Omental fat pad (tissue), 4 donors: ENCODE measurements at places on chromosomes 12 and 14. TPM values are rescaled to one million over a fixed set of nuclear protein-coding genes. Genes with fewer than 3 reads are reported as not detected.

DNA sequence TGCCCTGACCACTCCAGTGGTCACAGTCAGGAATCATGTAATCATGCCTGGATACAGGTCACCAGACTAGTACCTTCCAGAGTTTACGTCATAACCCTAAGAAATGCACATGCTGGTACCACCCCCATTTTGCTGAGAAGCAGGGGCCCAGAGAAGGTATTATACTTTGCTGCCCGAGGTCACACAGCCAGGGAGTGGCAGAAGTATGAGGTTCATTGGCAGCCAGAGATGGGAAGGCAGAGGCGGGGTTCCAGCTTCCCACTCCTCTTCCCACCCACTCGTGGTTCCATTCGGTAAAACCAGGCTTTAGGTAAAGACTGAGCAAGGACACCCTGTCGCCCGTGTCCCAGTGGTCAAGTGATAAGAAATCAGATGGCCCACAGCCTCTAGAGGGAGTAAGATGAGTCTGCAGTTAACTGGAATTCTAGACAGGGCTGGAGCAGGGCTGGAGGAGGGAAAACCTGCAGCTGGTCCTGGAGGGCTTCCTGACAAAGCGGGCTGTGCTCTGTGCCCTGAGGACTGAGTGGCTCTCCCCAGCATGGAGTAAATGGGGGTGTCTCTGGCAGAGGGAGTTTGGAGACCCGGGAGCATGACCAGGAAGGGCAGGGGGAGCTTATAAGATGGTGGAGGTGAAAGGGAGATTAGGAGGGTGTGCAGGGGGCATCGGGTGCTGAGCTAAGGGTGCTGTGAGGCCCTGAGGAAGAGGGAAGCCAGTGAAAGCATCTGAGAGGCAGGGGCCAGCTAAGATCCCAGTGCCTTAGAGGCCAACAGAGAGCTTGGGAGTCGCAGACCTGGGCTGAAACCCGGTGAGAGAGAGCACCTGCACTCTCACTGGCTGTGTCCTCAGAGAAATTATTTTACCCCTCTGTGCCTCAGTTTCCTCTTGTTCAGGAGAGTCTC lies 5.7 kb downstream of the FAM222A start:
- DNase-seq: no peak

DNA sequence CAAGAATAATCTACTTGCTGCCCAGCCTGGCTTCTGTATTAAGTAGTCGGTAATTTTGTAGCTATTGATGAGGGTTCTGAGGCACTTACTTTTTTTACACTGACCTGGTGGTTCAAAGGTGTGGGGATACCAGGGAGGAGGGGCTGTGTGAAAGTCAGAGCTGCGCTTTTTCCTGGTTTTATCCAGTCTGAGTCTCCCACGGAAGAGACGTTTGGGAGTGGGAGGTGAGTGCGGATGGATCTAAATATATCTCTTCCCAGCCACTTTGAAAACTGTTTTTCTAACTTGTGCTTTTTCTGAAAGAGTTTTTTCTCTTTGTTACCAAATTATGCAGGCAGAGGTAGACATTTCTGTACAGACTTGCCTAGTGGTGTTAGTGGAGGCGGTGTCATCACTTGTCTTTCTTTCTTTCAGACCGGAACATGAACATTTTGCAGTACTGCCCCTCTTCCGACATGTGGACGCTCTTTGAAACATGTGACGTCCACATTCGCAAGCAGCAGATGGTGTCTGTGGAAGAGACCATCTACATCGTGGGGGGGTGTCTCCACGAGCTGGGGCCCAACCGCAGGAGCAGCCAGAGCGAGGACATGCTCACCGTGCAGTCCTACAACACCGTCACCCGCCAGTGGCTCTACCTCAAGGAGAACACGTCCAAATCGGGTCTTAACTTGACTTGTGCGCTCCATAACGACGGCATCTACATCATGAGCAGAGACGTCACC lies 17.4 kb upstream of the MANSC4 start:
- DNase-seq: no peak

DNA sequence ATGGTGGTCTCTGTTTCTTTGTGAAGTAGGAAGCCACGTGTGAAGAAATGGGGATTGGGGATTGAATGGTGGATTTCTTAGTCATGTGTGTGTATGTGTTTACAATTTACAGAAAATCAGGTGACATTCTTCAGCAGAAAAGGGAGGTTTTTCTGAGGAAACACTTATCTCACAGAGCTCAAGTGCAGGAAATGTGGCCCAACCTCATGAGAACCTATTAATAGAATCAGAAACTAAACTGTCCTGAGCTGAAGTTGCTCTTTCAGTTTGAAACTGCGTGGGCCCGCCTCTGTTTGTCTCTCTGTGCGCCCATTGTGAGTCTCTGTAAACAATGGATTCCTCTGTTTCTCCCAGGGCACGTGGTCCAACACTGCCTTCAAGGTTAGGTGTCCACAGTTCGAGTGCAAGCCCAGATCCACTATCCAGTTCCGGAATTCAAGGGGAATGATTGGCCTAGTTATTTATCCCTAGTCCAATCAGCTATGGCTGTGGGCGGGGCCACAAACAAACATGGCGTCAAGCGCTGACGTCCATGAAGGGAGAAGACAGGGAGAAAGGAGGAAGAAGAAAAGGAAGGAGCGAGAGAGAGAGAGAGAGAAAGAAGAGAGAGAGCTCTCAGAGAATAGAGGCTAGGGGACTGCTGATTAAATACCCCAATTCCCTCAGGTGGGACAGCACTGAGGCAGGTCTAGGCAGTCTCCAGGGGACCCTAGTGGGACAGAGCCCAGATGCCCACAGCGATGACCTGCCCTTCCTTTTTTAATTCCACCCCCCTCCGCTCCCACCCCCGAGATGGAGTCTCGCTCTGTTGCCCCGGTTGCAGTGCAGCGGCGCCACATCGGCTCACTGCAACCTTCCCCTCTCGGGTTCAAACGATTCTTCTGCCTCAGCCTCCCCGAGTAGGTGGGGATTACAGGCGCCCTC lies 31.4 kb upstream of the C12orf76 start:
- no peak for DNase-seq

Gene STAC3
- total RNA-seq: 2.4 TPM

Gene SLC6A12
- total RNA-seq: 2.5 TPM
